ENCODE measurements at places on chromosomes 13 and 19. TPM values are rescaled to one million over a fixed set of nuclear protein-coding genes. Genes with fewer than 3 reads are reported as not detected.

Gene EXOSC5
- 13.3 TPM for total RNA-seq

Gene IFI30
- 37.5 TPM for total RNA-seq

Gene HRC
- total RNA-seq, result 1.1 TPM

Gene TDRD12
- total RNA-seq, result 2.4 TPM

Gene LILRA1
- not detected for total RNA-seq

Gene ZNF491
- total RNA-seq, result 2.9 TPM

Gene KLK4
- total RNA-seq, result 1.9 TPM

Gene APOC1
- 24.3 TPM for total RNA-seq

Gene ANGPTL8
- total RNA-seq, result not detected

Gene C19orf85
- not detected for total RNA-seq

Gene CYP2A7
- total RNA-seq, result not detected

Gene HAUS5
- 10.3 TPM for total RNA-seq

Gene WTIP
- 22.1 TPM for total RNA-seq

Gene IER2
- 55.0 TPM for total RNA-seq

DNA sequence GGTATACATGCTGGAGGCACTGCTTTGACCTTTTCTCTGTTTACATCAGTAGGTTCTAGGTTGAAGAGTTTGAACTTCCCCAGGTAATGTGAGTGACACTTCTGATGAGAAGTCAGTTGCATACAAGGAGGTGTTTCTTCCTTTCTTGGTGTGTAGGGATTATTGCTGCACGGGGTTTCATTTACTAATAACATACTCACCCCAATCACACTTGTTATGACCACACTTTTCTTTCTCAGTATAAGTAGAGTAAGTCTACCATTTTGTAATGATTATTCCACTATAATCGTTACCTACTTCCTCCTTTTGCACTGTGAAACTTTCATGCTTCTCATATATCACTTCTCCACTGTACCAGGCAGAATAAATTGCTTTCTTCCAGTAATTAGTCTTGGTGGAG, 138.0 kb downstream of the TNFSF13B start:
- DNase-seq, result no peak
- H3K36me3 ChIP-seq, result no peaks in the 10 kb centered on the region
- H3K4me3 ChIP-seq, result no peak overlapping the region
- H3K27ac ChIP-seq, result no peak overlapping the region
- H3K4me1 ChIP-seq, result no peaks in the 10 kb centered on the region

DNA sequence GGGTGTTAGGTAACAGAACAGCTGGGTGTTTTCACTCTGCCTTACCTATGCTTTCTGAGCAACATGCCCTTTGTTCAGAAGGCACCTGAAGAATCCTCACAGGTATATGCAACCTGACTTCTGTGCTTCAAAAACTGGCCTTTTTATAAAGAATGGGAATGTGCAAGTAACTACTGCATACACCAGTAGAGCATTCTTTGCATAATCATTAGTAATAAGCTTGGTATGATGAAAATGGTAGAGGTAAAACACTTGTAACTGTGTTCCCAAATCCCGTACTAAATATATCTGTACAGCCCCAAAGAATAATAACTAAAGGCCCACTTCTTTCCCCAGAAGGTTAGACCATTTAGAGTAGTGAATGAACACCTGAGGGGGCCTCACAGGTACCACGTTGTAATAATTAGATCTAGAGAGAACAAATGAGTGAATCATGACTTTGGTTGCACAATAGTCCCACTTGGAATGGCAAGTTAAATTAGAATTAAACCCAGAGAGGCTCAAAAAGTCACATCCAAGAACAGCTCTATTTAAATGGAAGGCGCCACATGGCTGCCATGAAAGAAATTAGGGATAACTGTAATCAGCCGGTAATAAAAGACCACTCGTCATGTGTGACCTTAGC, 413.9 kb downstream of the KLF12 start:
- H3K4me1 ChIP-seq, result peaks cover 1% of the 10 kb centered on the region
- H3K36me3 ChIP-seq, result no peaks in the 10 kb centered on the region
- H3K27ac ChIP-seq, result no peak overlapping the region
- DNase-seq, result no peak

DNA sequence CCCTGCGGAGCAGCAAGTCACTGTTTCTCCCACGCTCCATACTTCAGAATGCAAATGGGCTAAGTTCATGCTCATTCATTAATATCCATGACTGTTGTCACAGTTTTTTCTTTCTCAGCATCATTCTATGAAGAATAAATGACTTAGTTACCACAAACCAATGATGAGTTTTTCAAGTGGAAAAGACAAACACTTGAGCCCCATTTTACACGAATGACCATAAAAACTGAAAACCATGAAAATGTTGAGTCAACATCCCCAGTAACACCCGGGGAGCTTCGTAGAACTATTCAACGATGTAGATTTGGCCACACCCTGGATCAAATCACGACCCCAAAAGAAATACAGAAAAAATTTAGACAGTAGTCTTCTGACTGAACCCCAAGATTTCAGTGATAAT, 99.8 kb upstream of the GJB6 start:
- no peak for DNase-seq
- H3K36me3 ChIP-seq, result no peaks in the 10 kb centered on the region
- no peak overlapping the region for H3K27ac ChIP-seq
- no peaks in the 10 kb centered on the region for H3K27me3 ChIP-seq

- peaks cover 38% of the 10 kb centered on the region for H3K36me3 ChIP-seq
- no peaks in the 10 kb centered on the region for H3K27me3 ChIP-seq
- no peak for DNase-seq
- H3K4me3 ChIP-seq, result no peak overlapping the region
- no peak overlapping the region for H3K27ac ChIP-seq
- no peaks in the 10 kb centered on the region for H3K4me1 ChIP-seq
Measured at GRCh38 chr19:44005973-44006372, 3.2 kb downstream of the ZNF230 start.

GRCh38 chr13:95250961-95251360, 50.3 kb downstream of the ABCC4 start:
- DNase-seq, result no peak
- H3K27me3 ChIP-seq, result no peaks in the 10 kb centered on the region
- no peak overlapping the region for H3K27ac ChIP-seq

DNA sequence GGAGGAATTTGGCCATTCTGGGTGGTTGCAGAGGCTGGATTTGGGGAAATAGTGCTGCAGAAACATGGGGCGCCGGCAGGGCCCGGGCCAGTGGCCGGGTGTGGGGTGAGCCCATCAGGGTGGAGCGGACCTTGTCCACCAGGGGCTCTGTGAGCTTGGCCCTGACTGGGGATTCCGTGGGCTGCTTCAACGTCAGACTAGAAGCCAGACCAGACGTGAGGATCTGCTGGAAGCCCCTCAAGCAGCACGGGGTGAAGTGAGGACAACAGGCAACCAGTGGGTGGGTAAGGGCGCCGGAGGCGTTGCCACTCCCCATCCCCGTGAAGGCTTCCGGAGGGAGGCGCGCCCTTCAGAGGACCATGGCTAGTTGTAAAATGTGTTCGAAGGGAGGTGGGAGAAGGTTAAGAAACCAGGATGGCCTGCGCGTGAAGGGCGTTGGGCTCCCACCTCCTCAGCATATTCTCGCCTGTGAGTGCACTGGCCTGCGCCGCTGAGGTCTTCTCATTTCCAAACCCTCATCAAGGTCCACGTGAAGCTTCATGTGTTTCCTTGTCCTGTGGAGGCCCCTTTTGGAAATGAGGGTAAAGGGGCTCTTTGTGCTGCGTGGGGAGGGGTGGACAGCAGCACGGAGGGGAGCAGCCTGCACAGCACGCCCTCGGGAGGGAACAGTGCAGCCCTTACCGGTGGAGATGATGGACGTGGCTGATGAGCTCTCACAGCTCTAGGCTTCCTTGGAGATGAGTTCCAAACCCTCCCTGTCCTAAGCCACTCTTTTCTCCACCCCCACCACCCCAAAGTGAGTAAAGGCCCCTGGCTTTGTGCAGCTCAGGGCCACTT, 8.3 kb downstream of the TEX29 start:
- H3K27ac ChIP-seq, result no peak overlapping the region
- H3K4me3 ChIP-seq, result no peak overlapping the region
- DNase-seq, result no peak
- H3K27me3 ChIP-seq, result no peaks in the 10 kb centered on the region

GRCh38 chr13:110107568-110108347, 199.2 kb downstream of the COL4A1 start:
- peaks cover 15% of the 10 kb centered on the region for H3K4me1 ChIP-seq
- H3K4me3 ChIP-seq, result no peak overlapping the region
- no peak for DNase-seq
- no peak overlapping the region for H3K27ac ChIP-seq
- no peaks in the 10 kb centered on the region for H3K36me3 ChIP-seq
- H3K27me3 ChIP-seq, result no peaks in the 10 kb centered on the region

GRCh38 chr13:113550453-113550852, 34.1 kb upstream of the TFDP1 start:
- H3K27ac ChIP-seq, result no peak overlapping the region
- peaks cover 24% of the 10 kb centered on the region for H3K4me1 ChIP-seq
- DNase-seq, result no peak
- no peaks in the 10 kb centered on the region for H3K36me3 ChIP-seq
- no peaks in the 10 kb centered on the region for H3K27me3 ChIP-seq

GRCh38 chr13:73879346-73880015, 254.7 kb downstream of the KLF12 start:
- H3K4me1 ChIP-seq, result no peaks in the 10 kb centered on the region
- H3K36me3 ChIP-seq, result no peaks in the 10 kb centered on the region
- H3K4me3 ChIP-seq, result no peak overlapping the region

- no peaks in the 10 kb centered on the region for H3K36me3 ChIP-seq
- peaks cover 45% of the 10 kb centered on the region for H3K27me3 ChIP-seq
- no peak overlapping the region for H3K4me3 ChIP-seq
- H3K4me1 ChIP-seq, result peaks cover 21% of the 10 kb centered on the region
Measured at GRCh38 chr13:112068540-112069060, 1.7 kb downstream of the SOX1 start.

DNA sequence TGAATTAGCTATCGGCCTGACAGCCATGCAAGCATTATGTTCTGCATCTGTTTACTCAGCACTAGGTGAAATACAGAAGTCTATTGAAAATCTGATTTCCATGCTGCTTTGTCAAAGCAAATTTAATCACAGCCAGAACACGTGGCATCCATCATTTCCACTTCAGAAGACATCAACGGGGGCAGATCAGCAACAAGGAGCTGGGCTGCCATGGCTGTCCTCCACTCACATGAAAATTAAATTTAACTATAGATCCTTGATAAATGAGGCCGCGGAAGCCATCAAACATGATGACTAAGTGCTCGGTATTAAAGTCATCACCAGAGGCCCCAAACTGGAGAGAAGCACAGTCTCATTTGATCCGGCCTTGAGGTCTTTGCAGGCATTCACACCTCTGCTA, 443.5 kb downstream of the HS6ST3 start:
- no peaks in the 10 kb centered on the region for H3K27me3 ChIP-seq
- DNase-seq, result no peak
- H3K4me1 ChIP-seq, result peaks cover 3% of the 10 kb centered on the region
- no peaks in the 10 kb centered on the region for H3K36me3 ChIP-seq
- no peak overlapping the region for H3K4me3 ChIP-seq

DNA sequence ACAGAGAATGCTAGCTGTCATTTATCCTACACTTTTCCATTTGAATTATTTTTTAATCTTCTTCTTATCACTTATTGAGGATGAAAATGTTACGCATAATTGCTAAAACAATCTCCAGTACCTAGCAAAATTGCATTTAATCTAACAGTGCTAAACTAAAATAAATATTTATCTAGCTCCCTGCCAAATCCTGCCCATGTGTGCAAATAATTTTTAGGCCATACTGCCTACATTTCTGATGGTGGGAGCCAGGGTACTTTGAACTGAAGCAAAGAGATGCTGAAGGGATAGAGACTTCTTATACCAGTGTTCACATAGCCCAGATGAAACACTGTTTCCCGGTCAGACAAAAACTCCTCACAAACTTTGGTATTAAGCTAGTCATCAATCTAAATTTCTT, 1268.7 kb upstream of the PCDH20 start:
- H3K27ac ChIP-seq, result no peak overlapping the region
- H3K4me1 ChIP-seq, result no peaks in the 10 kb centered on the region
- no peak overlapping the region for H3K4me3 ChIP-seq
- no peak for DNase-seq
- H3K27me3 ChIP-seq, result no peaks in the 10 kb centered on the region
- no peaks in the 10 kb centered on the region for H3K36me3 ChIP-seq

- H3K4me1 ChIP-seq, result no peaks in the 10 kb centered on the region
- H3K4me3 ChIP-seq, result no peak overlapping the region
- H3K36me3 ChIP-seq, result no peaks in the 10 kb centered on the region
- H3K27ac ChIP-seq, result no peak overlapping the region
- DNase-seq, result no peak
Measured at GRCh38 chr13:73521290-73521624, 462.5 kb downstream of the KLF5 start.

- no peaks in the 10 kb centered on the region for H3K4me1 ChIP-seq
- no peak overlapping the region for H3K27ac ChIP-seq
- no peak for DNase-seq
- H3K27me3 ChIP-seq, result no peaks in the 10 kb centered on the region
- no peak overlapping the region for H3K4me3 ChIP-seq
- H3K36me3 ChIP-seq, result no peaks in the 10 kb centered on the region
Measured at GRCh38 chr13:33426131-33426530, 140.6 kb upstream of the STARD13 start.

DNA sequence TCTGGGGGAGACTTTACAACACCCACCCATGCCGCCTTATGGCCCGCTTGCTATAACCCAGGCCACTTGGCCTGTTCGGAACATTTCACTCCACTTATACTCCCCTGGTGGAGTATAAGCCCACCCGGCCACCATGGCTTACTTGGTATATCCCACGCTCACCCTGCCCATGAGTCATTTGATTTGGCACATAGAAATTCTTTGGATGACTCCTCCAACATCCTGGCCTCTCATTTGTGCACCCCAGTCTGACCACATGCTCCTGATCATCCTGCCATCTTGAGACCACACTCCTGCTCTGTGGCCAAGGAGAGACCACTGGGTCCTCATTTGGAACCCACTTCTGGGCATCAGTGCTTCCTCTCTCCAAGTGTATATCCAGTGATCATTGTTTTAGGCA, 5.2 kb downstream of the SPACA6 start:
- H3K4me3 ChIP-seq, result no peak overlapping the region
- H3K27me3 ChIP-seq, result no peaks in the 10 kb centered on the region
- H3K4me1 ChIP-seq, result peaks cover 15% of the 10 kb centered on the region
- DNase-seq, result no peak
- H3K36me3 ChIP-seq, result peaks cover 35% of the 10 kb centered on the region

GRCh38 chr19:40084948-40085347, 5.8 kb downstream of the ZNF780A start:
- H3K27ac ChIP-seq, result no peak overlapping the region
- H3K27me3 ChIP-seq, result no peaks in the 10 kb centered on the region
- H3K4me1 ChIP-seq, result peaks cover 7% of the 10 kb centered on the region
- no peak for DNase-seq
- H3K4me3 ChIP-seq, result no peak overlapping the region

GRCh38 chr19:58582985-58583384, 9.8 kb upstream of the MZF1 start:
- H3K27ac ChIP-seq, result no peak overlapping the region
- DNase-seq, result no peak
- peaks cover 10% of the 10 kb centered on the region for H3K36me3 ChIP-seq
- no peaks in the 10 kb centered on the region for H3K27me3 ChIP-seq

GRCh38 chr19:19524053-19524452, 4.7 kb upstream of the YJEFN3 start:
- DNase-seq, result no peak
- H3K27ac ChIP-seq, result no peak overlapping the region
- peaks cover 7% of the 10 kb centered on the region for H3K36me3 ChIP-seq
- peaks cover 20% of the 10 kb centered on the region for H3K4me1 ChIP-seq

- H3K27ac ChIP-seq, result peak overlapping the region; percentile 70
- peaks cover 62% of the 10 kb centered on the region for H3K4me1 ChIP-seq
- DNase-seq, result peak; percentile 96
- H3K4me3 ChIP-seq, result no peak overlapping the region
Measured at GRCh38 chr19:38095411-38096308, 128.4 kb downstream of the DPF1 start.

- no peak for DNase-seq
- H3K36me3 ChIP-seq, result peaks cover 21% of the 10 kb centered on the region
- peaks cover 38% of the 10 kb centered on the region for H3K4me1 ChIP-seq
- no peaks in the 10 kb centered on the region for H3K27me3 ChIP-seq
- no peak overlapping the region for H3K4me3 ChIP-seq
Measured at GRCh38 chr19:32350471-32350865, 5.1 kb downstream of the ZNF507 start.
